NCI-H2029 (cell line): ENCODE measurements at places on chromosomes 1 and 21.

- DNase-seq: no peak
These were observed 184.1 kb downstream of the FOXD2 start for GRCh38 chr1:47621977-47622376.

GRCh38 chr1:236066828-236067386 is 2.0 kb upstream of the NID1 start:
- DNase-seq: no peak

DNA sequence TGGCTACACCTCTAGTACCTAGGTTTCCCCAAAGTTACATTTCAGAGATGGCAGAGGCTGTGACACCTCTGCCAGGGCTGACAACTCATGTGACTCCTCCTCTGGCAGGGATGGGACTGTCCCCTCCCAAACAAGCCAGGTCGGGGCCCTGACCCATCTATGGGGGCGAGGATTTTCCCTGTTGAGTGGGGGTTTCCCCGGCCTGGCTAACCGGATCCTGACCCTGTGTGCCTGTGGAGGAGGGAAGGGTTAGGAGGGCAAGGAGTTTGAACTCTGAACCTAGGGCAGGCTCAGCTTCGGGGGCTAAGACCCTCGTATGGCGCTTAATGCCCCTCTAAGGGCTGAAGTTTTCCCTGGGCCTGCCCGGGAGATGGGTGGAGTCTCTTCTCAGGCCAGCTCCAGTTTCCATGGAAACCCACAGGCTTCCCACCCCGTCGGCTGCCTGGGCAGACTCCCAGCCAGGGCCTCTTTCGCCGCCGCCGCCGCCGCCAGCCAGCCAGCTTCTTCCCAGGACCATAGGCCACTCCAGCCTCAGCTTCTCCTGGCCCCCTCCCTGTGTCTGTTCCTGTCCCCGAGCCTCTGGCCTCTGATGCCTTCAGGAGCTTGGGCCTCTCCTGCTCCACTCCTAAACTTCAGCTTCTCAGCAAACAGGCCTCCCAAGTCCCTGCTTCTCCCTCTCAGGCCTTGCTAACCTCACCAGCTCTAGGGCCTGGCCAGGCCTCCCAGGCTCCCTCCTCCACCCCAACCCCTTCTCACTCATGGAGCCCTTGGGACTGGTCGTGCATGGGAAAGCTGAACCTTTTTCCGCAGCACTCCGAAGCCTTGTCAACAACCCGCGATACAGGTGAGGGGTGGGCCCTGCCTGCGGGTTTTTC is at the start of gene BTBD19:
Gene BTBD19, plus strand, starts transcription at position 461 of the 875 bp plus-strand sequence. Its CDS starts 298 bp downstream, at position 759.
- DNase-seq: no peak

DNA sequence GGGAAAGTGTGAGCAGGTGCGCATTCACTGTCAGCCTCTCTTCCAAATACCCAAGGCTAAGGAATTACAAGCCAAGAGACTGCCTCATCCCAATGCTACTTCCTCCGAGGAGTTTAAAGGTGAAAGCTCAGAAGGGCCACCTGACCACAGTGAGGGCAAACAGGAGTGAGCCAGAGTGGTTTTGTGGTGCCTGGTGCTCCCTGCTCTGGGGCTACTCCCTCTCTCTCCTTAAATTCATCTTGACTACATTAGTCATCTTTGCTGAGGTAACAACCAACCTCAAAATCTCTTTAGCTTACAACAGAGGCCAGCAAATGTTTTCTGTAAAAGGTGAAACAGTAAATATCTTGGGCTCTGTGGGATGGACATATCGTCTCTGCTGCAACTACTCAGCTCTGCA is 14.2 kb upstream of the ZBTB8A start:
- DNase-seq: no peak

DNA sequence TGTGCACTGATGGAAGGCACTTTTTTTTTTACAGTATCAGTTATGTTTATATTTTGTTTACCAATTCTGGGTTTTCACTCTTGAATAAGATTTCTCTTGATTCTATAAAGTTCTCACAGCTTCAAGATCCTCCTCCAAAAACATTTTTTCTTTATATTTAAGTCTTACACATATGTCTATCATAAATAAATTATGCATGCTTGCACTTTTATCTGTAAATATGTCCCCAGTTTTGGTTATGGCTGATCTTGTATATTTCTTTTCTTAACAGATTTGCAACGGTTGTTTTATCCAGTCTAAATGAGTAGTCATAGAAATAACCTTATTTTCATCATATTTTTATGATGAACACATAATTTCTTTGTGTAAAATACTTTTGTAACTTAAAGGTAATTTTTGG is 1456.5 kb downstream of the MRPL39 start:
- DNase-seq: no peak

- DNase-seq: no peak
These were observed 369.1 kb downstream of the SIPA1L2 start for GRCh38 chr1:232260861-232261260.

DNA sequence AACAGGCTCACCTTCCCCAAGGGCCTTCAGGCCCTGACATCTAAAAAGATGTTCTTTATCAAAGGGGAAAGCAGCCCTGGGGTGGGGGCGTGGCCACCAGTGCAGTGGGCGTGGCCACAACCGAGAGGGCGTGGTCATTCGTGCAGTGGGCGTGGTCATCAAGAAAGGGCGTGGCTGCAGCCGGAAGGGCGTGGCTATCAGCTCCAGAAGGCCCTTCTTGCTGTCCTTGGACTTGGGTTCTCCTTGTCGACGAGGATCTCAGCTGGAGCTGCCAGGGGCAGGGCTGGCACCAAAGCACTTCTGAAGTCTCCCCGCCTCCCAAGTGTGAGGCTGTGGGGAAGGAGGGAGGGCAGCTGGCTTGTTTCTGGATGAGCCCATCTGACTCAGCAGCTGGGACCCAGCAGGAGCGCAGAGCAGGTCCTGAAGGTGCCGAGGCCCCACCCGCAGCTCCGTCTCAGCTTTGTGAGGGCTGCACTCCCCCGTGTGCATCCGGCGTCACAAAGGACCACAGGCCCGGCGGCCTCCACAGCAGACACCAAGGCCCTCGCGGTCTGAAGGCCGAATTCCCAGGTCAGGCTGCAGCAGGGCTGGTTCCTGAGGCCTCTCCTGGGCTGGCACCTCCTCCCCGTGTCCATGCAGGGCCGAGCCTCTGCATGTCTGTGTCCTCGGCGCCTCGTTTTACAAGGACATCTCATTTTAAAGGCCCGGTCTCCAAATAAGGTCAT is 12.8 kb downstream of the PDE9A start:
- DNase-seq: no peak

- no peak for DNase-seq
These were observed 32.2 kb downstream of the FAM177B start for GRCh38 chr1:222769181-222769580.
